Adrenal gland (tissue), 19 donors: ENCODE measurements at places on chromosomes 6 and 20. TPM values are rescaled to one million over a fixed set of nuclear protein-coding genes. Genes with fewer than 3 reads are reported as not detected.

- no peaks in the 10 kb centered on the region for H3K36me3 ChIP-seq
- H3K27me3 ChIP-seq: no peaks in the 10 kb centered on the region
These were observed 26.9 kb upstream of the MRPS18A start for GRCh38 chr6:43714311-43715055.

DNA sequence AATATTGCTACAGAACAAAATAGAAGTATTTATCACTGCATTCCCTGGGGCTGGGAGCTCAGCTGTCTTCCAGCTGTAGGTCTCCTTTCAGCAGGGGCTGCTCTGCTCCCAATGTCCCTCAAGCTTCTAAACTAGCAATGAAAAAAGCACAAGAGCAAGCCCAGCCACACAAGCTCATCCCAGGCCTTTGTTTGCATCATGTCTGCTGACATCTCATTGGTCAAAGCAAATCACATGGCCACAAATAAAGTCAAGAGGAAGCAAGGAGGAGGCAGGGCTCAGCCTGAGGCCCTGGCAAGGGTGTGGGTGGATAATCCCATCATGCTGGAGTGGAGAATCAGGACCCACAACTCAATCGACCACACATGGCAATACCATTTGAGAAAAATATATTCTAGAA, 2.2 kb upstream of the BFSP1 start:
- H3K4me1 ChIP-seq: no peaks in the 10 kb centered on the region
- H3K36me3 ChIP-seq: no peaks in the 10 kb centered on the region
- H3K4me3 ChIP-seq: no peak overlapping the region
- no peaks in the 10 kb centered on the region for H3K27me3 ChIP-seq
- no peak for DNase-seq

The TBC1D22B gene
- 18.2 TPM for total RNA-seq

The SSTR4 gene
- total RNA-seq: not detected

The SCUBE3 gene
- 5.3 TPM for total RNA-seq

The MROH8 gene
- total RNA-seq: 1.3 TPM

GRCh38 chr6:13412639-13413465, 74.5 kb downstream of the GFOD1 start:
- no peak for DNase-seq
- H3K27me3 ChIP-seq: peaks cover 9% of the 10 kb centered on the region
- H3K4me3 ChIP-seq: no peak overlapping the region
- no peak overlapping the region for H3K27ac ChIP-seq

DNA sequence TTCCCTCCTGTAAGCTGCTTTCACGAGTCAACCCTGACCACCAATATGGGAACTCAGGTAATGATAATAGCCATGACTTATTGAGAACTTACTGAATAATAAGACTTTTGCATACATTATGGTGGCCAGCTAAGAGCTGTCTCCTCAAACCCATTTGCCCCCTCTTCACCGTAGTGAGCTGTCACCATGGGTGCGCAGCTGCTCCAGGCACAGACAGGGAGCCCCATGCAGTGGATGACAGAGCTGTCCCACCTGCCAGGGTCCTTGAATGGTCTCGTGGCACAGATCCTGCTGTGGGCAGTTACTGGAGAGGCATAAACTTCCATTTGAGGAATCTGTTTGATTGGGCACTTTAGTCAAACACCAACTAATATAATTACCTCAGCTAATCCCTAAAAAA, 1.9 kb downstream of the SLC22A16 start:
- no peak overlapping the region for H3K27ac ChIP-seq
- H3K4me1 ChIP-seq: no peaks in the 10 kb centered on the region
- no peaks in the 10 kb centered on the region for H3K36me3 ChIP-seq
- H3K27me3 ChIP-seq: no peaks in the 10 kb centered on the region
- H3K4me3 ChIP-seq: no peak overlapping the region
- DNase-seq: no peak

GRCh38 chr6:138560130-138560860, 61.0 kb upstream of the NHSL1 start:
- no peak for DNase-seq
- H3K36me3 ChIP-seq: no peaks in the 10 kb centered on the region
- no peak overlapping the region for H3K4me3 ChIP-seq
- no peaks in the 10 kb centered on the region for H3K27me3 ChIP-seq
- peaks cover 5% of the 10 kb centered on the region for H3K4me1 ChIP-seq

GRCh38 chr20:36802326-36803222, 29.0 kb upstream of the DSN1 start:
- H3K4me3 ChIP-seq: no peak overlapping the region
- H3K27me3 ChIP-seq: no peaks in the 10 kb centered on the region
- peaks cover 100% of the 10 kb centered on the region for H3K36me3 ChIP-seq
- DNase-seq: no peak

DNA sequence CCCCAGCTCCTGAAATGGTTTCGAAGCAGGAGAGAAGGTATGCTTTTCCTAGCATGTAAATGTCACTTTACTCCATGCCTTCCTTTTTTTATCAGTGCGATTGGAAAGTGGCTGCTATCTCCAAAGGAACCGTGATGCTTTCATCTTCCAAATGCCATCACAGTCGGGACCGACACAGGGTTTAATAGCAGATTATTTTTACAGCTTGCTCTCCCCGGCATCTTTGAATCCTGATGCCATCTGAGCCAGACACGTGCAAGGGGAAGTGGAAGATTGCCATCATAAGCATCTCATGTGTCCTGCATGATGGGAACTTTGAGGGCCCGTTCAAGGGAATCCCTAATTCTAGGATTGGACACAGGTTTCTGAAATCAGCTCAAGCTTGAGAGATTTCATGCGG, 253.4 kb upstream of the KCNG1 start:
- no peak overlapping the region for H3K4me3 ChIP-seq
- H3K27ac ChIP-seq: no peak overlapping the region
- DNase-seq: no peak
- H3K36me3 ChIP-seq: no peaks in the 10 kb centered on the region
- peaks cover 9% of the 10 kb centered on the region for H3K27me3 ChIP-seq
- no peaks in the 10 kb centered on the region for H3K4me1 ChIP-seq

DNA sequence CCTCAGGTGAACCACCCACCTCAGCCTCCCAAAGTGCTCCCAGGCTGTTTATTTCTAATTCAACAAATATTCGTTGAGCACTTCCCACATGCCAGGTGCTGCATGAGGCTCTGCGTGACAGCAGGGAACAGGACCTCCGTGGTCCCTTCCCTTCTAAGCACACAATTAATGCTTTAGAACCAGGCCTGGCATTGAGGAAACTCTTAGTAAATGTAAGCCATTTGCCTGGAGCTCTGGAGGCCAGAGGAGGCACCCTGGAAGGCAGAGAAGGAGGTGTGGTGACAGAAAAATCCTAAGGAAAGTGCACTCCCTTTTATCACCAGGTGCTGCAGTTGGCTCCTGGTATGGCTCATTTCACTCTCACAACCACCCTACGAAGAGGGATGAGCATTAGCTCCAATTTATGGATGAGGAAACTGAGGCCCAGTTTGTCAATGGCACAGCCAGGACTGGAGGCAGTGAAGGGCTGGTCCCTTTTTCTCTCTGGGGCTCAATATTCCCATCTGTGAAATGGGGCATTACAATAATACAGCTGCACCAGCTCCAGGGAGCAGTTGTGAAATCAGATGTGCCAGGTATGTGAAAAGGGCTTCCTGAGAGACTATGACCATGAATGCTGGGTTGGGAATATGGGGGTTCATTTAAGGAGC, 8.1 kb upstream of the ID1 start:
- peak overlapping the region; percentile 80 for H3K27ac ChIP-seq
- H3K4me1 ChIP-seq: peaks cover 7% of the 10 kb centered on the region
- no peaks in the 10 kb centered on the region for H3K27me3 ChIP-seq
- no peak overlapping the region for H3K4me3 ChIP-seq
- no peaks in the 10 kb centered on the region for H3K36me3 ChIP-seq

DNA sequence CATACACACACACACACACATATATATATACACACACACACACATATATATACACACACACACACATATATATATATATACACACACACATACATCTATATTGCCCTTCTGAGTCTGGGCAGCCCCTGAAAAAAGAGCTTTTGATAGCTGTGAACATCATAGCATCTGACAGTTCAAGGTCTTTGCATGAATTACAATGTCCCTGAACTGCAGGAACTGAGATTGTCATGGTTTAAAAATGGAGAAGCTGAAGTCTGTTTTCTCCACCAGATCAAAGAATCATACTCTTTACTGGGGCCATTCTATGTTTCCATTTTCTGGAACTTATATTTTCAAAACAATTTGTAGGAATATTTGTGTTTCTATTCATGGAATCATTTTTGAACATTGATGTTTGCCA, 189.8 kb downstream of the ZDHHC14 start:
- no peak overlapping the region for H3K4me3 ChIP-seq
- no peak overlapping the region for H3K27ac ChIP-seq
- no peaks in the 10 kb centered on the region for H3K27me3 ChIP-seq
- no peaks in the 10 kb centered on the region for H3K36me3 ChIP-seq
- H3K4me1 ChIP-seq: peaks cover 8% of the 10 kb centered on the region

DNA sequence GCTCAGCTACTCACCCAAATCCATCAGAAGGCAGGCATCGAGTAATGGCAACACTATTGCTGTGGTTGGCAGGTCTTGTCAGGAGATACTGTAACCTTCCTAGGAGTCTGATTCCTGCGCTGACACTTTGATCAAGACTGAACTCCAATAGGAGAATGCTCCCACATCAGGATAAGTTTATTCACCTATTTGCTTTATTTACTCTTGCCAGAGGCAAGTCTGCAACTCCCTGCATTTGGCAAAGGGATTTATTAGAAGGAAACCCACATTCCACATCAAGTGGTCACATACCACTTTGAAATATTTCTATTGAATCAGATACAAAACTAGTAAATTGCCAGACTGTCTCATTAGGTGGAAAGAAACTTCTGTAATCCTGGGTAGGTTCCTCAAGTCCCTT, 43.5 kb downstream of the ZFAND3 start:
- H3K4me1 ChIP-seq: peaks cover 18% of the 10 kb centered on the region
- no peak overlapping the region for H3K27ac ChIP-seq
- no peak for DNase-seq
- H3K36me3 ChIP-seq: no peaks in the 10 kb centered on the region
